ENCODE measurements at places on chromosomes 13 and 19.

DNA sequence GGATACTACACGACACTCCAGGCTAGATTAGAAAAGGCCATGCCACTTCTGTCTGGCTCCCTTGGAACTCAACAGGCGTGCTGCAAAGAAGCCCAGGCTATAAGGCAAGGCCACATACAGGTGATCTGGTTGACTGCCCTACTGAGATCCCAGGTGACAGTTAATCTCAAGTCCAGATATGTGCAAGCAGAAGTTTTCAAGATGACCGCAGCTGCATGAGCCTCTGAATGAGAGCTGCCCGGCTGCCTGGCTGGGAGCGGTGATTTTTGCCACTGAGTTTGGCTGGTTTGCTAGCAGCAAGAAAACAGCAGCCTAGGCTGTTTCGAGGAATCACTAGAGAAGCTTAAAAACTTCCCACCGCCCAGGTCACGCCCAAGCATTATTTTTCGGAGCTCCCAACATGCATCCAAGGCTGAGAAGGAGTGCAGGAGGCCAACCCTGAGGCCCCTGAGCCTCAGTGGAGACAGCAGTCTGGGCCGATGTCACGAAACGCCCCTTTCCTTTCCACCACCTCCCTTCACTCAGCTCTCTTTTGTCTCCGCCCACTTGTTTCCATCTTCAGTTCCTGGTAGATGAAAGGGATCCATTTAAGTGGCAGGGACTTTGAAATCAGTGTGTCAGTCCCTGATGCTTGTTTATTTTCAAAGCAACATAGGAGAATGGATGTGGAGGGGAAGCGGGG lies 14.0 kb upstream of the URI1 start:
- DNase-seq, result no peak

- no peak for DNase-seq
Observed at GRCh38 chr19:40464059-40465024, 1.2 kb downstream of the BLVRB start.

DNA sequence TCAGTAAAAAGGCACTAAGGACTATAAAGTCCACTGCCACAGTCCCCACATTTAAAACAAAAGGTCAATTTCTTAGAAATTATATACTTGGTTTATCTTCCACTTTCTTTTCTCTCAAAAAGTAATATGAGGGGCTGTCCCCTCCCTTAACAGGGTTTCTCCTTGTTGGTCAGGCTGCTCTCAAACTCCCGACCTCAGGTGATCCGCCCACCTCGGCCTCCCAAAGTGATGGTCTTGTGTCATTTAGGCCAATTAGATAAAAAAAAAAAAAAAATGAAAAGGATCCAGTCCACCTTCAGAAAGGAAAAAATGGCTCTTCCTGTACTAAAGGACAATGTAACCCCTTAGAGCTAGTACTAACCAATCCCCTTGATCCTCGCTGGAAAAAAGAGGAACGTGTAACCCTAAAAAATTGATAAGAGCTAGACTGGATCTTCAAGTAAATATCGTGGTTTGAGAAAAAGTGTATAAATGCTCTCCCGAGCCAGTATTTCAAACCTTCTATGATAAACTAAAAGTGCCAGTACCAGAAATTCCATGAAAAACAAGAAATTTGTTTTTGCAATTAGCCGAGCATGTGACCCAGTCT lies 9.0 kb upstream of the CD70 start:
- DNase-seq, result no peak

GRCh38 chr19:12979974-12980373 lies 10.6 kb downstream of the DAND5 start:
- no peak for DNase-seq

GRCh38 chr19:20385061-20385460 lies 180.5 kb downstream of the ZNF737 start:
- no peak for DNase-seq

GRCh38 chr13:109384491-109385241 lies 401.7 kb downstream of the IRS2 start:
- no peak for DNase-seq

GRCh38 chr19:17765069-17765618 lies 13.9 kb downstream of the FCHO1 start:
- no peak for DNase-seq

GRCh38 chr13:46551410-46552302 lies 1.3 kb upstream of the LRCH1 start:
- peak; percentile 51 for DNase-seq

GRCh38 chr13:22061806-22062391 lies 391.0 kb downstream of the FGF9 start:
- DNase-seq, result no peak

DNA sequence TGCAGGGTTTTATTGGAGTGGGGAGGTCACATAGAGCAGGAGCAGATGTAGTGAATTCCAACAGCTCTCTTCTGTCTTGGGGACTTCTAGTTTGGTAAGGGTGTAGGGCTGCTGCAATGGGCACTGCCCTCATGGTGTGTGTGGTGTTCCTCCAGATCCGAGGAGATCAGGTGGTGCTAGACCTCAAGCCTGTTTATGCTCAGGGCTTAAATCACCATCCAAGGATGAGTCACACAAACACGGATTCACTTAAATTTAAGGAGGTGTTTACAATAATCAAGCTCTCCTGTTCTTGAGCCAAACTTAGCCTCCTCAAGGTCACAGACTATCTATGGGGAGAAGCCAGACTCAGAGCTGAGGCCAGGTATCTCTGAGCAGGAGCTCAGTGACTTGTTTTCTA lies 23.0 kb downstream of the HS6ST3 start:
- DNase-seq, result no peak
